ENCODE measurements at places on chromosomes 7 and 10.

- DNase-seq: no peak
Measured at GRCh38 chr7:22351878-22352277, 5.1 kb downstream of the RAPGEF5 start.

DNA sequence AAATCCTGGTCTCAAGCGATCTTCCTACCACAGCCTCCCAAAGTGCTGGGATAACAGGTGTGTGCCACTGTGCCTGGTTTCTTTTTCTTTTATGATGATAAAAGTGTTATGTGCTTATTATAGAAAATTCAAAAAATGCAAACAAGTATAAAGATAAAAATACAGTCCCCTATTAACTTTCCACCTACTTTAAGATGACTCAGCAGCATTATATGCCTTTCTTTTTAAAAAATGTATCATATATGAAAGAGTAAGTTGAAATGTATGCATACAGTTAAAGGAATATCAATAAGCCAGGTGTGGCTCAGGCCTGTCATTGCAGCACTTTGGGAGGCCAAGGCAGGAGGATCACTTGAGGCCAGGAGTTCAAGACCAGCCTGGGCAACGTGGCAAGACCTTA is 216.9 kb upstream of the GALNT17 start:
- no peak for DNase-seq

GRCh38 chr10:114678336-114678735 is 20.3 kb upstream of the ABLIM1 start:
- DNase-seq: no peak

DNA sequence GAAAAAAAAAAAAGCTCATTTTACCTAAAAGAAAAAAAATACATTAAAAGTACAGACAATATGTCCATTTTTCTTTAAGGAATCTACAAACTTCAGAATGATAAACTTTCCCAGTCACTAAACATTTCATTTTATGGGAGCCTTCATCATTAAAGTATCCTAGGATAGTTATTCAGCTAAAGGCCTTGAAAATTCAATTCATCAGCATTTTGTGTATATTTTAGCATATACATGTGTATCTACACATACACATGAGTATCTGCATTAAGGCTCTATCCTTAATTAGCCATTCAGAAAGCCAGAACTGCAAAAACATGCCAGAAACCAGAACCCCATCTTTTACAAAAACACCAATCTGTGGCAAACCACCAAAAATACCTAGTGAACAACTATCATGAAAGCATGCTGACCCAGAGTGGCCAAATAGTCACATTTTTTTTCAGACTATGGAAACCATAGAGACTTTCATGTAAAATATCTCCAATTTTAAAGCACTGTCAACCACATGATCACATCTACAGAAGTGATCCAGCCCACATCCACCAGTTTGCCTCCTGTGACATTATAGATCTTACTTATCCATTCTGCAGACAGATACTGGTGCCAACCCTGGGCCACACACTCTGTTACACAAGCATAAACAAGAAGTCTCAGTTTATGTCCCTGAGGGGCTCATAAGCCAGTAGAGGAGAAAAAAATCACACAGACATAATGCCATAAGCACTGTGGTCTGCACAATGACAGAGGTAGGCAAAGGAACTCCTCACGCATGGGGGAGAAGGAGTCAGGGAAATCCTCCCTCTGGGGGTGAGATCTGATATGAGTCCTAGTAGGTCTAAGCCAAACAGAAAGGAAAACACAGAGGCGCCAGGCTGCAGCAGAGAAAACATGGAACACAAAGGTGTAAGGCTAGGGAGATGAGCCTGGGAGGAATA is 79.2 kb downstream of the SRPK2 start:
- no peak for DNase-seq

DNA sequence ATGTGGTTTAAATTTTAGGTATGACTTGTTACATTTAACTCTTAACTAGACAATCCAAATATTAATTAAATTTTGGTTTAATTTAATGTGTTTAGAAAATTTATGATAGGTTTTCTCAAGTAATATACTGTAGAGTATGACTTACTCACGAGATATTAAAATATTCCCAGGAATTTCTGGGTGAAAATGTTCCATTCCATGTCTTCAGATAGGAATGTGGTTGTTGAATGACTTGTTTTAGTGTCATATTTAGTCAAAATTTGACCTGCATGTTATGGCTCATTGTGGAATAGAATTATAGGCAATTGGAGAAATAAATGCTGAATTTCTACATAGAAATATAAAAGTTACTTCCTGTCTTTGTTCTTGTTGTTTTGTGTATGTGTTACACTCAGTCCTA is 46.7 kb downstream of the SHOC2 start:
- no peak for DNase-seq

DNA sequence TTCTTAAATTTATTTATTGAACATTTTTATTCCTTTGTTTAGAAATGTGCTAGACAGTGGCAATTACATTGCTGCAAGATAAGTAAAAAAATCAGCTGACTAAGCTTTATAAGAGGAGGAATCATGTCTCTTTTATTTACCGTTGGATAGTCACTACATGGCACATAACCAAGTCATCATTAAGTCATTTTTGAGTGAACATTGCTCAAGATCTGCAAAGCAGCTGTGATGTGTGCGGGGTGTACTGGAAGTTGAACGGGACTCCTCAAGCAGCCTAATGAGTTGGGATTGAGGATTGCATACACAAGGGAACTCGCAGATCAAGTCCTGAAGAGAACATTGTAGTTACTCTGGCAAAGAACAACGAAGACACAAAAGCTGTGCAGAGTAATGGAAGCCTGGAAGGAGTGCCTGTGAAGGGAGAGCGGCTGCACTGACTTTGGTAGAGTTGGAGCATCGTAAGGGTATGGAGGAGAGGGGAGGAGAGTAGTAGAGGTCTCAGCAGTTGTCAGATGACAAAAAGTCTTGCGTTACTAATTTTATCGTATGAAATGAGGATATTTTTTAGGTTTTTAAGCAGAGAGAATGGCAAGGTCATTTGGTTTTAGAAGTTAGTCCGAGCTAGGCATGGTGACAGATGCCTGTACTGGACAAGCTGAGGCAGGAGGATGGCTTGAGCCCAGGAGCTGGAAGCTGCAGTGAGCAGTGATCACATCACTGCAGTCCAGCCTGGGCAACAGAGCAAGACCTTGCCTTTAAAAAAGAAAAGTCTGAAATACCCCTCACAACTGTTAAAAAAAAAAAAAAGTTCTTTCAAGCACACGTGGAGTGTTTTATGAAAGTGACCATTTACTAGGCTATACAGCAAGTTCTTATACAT is 95.1 kb downstream of the BMPR1A start:
- no peak for DNase-seq
